ENCODE measurements at places on chromosomes 16 and 17.

GRCh38 chr16:84237994-84238750 lies 1.6 kb downstream of the KCNG4 start:
- no peak for DNase-seq

- DNase-seq: no peak
Observed at GRCh38 chr17:22703786-22704441, 1011.6 kb downstream of the KCNJ18 start.

GRCh38 chr17:4553669-4554068 lies 1.5 kb downstream of the MYBBP1A start:
- no peak for DNase-seq

GRCh38 chr17:66450008-66450851 lies 147.8 kb downstream of the PRKCA start:
- no peak for DNase-seq

DNA sequence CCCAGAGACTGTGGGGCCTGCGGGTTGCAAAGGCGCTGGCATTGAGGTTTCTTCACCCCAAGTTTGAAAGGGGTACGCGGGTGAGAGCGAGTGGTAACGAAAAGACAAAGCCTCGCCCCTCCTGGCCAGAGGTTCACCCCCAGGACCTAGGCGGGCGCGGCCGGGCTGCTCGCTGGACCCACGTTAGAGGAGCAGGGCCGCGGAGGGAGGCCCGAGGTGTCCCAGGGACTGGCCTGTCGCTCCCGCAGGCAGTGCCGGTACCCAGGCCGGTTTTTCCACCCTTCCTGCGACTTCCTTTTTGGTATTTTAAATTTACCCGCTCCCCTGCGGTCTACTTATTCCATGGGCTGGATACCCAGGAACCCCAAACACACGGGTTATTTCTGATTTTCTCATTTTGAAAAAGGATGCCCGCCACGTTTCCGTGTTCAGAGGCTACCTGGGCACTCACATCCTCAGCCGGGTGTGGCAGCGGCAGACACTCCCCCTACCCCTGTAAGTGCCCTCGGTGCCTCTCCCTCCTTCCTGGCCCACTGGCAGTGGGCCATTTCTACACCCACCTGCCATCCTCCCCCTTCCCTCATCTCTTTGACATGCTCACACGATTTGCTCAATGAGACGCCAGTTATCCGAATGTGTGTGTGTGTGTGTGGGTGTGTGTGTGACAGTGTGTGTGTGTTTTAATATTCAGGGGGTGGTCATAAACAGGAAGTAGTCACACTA lies 1.6 kb upstream of the FOXL1 start:
- DNase-seq: no peak

GRCh38 chr16:10876315-10876714 lies 687 bp upstream of the CIITA start:
- no peak for DNase-seq

GRCh38 chr17:4959261-4959965 lies 8.2 kb downstream of the SPAG7 start:
- DNase-seq: no peak

DNA sequence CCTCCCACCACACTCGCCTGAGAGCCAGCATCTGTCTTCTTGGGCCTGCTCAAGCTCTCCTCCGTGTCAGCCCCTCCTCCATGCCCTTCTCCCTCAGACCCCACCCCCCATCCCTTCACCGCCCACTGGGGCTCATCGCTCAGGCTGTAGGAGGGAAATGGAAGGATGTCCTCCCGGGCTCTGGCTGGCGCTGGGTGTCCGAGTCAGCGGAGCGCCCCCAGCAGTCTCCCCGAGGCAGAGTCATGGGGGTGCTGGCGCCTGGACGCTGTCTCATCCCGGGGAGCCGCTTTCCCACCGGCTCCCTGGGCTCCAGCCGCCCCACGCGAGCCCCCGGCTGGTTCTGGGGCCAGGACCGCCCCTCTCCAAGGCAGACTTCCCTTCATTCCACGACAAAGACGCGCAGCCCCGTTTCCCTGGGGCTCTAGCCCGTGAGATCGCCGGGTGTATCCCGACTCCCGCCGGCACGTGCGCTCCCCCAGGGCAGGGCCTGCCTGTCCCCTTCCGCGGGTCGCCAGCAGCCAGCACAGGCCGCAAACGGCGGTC lies 428 bp upstream of the ANTKMT start:
- DNase-seq: peak; percentile 70

- no peak for DNase-seq
Observed at GRCh38 chr17:33436321-33436720, 143.2 kb upstream of the ASIC2 start.

DNA sequence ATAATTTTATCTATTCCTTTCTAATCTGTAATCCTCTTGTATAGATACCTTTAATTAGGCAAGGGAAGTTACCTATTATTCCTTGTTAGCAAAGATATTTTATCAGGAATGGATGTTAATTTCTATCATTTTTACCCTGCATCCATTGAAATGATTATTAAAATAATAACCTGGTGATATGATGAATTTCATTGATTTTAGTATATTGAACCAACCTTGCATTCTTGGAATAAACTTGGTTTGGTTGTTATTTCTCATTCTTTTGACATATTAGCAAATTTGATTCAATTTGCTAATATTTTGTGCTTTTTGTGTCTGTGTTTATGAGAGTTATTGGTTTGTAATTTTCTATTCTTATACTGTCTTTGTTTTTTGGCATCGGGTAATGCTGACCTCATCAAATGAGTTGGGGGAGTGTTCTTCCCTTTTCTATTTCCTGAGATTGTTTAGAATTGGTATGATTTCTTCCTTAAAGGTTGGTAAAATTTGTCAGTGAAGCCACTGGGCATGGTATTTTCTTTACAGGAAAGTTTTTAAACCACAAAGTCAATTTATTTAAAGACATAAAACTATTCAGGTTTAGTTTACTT lies 250.4 kb upstream of the PMFBP1 start:
- no peak for DNase-seq

- no peak for DNase-seq
Observed at GRCh38 chr16:90037276-90037675, 18.0 kb upstream of the DBNDD1 start.

DNA sequence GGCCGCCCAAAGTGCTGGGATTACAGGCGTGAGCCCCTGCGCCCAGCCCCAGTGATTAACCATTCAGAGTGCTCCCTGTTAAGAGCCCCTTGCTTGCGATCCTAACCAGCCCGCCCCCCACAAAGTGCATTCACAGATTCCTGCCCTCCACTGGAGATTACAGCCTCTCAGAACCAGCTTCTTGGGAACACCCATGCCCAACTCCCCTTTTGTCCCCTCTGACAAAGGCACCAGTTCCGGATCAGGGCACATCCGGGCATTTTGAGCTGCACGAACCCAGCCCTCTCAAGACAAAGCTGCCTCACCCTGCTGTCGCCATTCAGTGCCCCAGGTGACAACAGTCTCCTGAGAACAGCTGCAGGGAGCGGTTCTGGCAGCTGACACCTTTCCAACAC lies 848 bp upstream of the KRT19 start:
- DNase-seq: no peak

GRCh38 chr16:48613061-48613957 lies 3.3 kb upstream of the N4BP1 start:
- peak; percentile 60 for DNase-seq

- no peak for DNase-seq
Observed at GRCh38 chr16:65819136-65819898, 547.2 kb upstream of the CDH5 start.

DNA sequence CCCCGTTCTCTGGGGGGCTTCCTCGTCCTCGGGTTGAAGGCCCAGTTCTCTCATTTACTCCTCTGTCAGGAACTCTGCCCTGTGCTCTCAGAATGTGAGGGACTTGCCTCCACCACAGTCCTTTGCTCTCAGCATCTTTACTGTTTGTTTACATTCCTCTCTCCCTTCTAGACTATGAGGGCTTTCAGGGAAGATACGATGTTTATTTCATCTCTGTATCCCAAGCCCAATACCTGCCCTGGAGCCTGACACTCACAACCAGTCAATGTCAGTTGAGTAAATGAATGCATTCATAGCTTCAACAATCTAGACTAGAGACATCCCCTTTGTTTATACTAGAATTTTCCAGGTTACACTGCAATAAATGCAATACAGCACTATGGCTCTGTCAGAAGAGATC lies 409.6 kb upstream of the CDH11 start:
- no peak for DNase-seq

GRCh38 chr17:8552577-8553320 lies 77.8 kb downstream of the MYH10 start:
- no peak for DNase-seq

- DNase-seq: peak; percentile 90
Observed at GRCh38 chr17:6061290-6061689, 8.9 kb upstream of the WSCD1 start.

DNA sequence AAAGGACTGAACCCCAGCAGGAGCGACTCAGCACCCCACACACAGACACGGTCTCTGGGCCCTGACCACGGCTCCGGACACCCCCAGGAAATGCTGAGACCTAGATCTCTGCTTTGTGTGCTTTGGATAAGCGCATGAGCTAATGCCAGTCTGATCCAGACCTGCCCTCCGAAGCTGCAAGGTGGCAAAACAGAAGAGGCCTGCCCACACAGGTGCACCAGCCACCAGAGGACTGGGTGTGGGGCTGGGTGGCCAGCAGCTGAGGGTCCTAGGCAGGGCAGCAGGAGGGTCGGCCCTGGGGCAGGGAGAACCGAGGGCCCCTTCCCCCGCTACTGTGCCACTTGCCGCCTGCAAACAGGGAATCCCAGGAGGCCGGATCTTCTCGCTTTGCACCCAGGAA lies 30.7 kb upstream of the EIF1 start:
- DNase-seq: no peak

DNA sequence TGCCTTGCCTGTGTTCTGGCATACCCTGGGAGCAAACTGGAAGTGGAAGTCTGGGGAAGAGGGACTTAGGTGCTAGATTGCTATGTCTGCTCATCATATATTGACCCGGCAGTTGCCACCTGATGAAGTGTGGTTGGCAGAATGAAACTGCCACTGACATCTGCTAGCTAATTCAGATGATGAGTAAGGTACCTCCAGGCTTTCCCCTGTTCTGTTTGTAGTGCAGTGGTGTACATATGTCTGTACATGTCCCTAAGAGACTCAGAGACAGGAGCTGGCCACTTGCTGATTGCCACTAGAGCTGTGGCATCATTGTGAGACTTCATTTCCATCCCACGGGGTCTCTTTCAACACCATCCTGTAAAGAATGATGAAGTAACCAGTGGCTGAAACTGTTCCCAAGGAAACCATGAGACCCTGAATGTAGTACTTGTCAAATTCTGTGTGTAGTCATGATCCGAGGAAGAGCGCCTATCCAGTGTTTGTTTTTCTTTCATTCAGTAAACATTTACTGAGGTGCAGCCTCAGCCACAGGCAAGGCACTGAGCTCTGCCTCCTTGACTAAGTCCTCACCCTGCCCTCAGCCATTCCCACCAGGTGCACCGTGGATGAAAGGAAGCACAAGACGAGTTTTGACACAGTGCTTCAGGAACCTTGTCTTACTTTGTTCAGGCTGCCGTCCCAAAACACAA lies 13.2 kb downstream of the CLUAP1 start:
- DNase-seq: no peak

GRCh38 chr16:84332975-84333684 lies 35.2 kb upstream of the ATP2C2 start:
- no peak for DNase-seq

- no peak for DNase-seq
Observed at GRCh38 chr17:9205520-9206409, 184.5 kb downstream of the NTN1 start.

- no peak for DNase-seq
Observed at GRCh38 chr17:59425085-59425931, 93.9 kb downstream of the YPEL2 start.

DNA sequence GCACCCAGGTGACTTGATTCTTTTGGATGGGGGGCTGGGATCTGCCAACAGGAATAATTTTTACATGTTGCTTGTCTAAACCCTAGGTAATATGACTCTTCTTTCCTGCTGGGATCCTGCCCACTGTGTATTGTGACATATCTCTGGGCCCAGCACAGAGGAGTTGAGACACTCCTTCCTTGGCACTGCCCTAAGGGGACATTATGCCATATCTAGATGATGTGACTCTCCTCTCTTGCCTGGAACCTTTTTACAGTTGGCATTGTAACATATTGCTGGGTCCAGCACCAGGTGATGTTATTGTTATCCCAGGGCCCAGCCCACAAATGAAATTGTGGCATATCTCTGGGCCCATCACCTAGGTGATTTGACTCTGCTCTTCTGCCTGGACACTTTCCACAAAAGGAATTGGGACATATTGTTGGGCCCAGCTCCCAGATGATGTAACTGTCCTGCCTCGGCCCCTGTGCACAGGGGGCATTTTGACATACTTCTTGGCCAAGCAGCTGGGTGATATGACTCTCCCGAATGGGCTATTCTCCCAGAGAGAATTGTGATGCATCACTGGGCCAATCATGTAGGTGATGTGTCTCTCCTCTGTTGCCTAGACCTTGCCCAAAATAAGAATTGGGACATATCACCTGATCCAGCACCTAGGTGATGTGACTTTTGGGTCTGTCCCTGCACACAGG lies 1837.7 kb downstream of the TP53TG3F start:
- no peak for DNase-seq

DNA sequence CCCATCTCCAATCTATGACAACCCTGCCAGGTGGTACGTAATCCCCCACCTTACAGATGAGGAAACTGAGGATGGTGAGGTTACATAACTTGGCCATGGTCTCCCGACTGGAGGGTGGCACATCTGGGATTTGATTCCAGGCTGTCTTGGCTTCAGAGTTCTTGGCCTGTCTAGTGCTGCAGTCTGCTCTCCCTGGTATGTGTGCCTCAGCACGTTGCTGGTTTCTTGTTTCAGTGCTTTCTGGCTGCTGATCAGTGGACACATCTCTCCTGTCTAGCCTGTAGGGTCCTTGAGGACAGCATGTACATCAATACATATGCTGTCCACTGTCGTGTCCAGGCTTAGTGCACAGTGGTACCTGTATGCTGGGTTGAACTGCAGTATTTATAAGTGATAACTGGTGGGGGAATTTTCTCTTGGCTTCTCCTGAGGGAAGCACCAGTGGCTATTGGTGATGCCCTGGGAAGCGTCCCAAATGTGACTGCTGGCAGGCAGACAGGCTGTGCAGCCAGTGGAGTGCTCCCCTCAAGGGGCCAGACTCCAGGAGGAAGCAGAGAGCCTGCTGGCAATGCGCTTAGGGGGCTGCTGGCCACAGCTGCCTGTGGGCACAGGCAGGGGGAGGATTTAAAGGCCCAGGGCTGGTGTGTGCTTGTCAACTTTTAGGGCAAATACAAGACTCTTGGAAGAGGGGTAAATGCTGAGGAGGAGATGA lies 14.4 kb downstream of the CTRL start:
- DNase-seq: no peak

DNA sequence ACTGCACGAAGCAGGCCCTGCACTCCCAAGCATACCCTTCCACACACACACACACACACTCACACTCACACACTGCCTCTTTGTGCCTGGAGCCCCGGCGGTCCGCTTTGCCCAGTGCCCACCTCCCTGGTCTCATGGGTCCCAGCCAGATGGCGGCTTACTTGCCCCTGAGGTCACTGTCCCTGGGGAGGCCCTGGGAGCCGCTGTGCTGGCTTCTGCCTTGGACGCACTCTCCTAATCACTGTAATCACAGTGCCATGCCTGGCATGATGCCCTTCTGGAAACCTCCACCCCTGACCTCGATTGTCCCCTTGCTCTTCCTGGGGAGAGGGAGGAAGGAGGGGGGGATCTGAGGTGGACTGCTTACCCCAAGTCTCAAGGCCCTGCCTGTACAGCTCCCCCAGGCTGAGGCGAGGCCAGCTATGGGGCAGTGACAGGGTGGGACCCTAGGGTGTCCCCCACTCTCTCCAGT lies 36.0 kb downstream of the ARHGAP23 start:
- no peak for DNase-seq

GRCh38 chr17:81666092-81666341 lies 388 bp downstream of the OXLD1 start:
- DNase-seq: no peak
